ENCODE measurements at places on chromosomes 2 and 18.
A peak's percentile ranks its signal among the peaks of the same experiment; 100 is the strongest.

GRCh38 chr2:28643327-28643726, 108.3 kb upstream of the PPP1CB start:
- no peak for DNase-seq

GRCh38 chr2:151669585-151670081, 64.6 kb downstream of the NEB start:
- DNase-seq = no peak

DNA sequence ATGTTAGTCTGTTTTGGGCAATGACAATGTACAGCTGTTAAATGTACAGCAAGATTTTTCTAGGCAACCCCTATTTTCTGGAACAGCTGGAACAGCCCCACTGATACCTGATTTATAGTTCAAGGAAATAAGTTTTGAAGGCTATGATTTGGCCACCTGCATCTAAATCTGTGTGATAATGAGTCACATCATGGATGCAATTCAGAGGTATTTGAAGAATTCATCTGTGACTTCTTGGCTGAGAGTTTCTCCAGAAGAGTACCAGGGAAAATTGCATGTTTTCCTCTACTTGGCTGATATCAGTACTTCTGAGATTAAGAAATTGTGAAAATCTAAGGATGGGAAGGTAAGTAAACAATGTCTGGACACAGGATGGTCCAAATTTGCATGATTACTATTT, 40.7 kb upstream of the NT5C1B start:
- DNase-seq = no peak

GRCh38 chr2:21939967-21940366, 816.2 kb downstream of the TDRD15 start:
- DNase-seq = no peak

GRCh38 chr2:11446733-11447248, 19.2 kb downstream of the E2F6 start:
- peak; percentile 41 for DNase-seq
